GM23248 (cell line): ENCODE measurements at places on chromosomes 11 and 22. TPM values are rescaled to one million over a fixed set of nuclear protein-coding genes. Genes with fewer than 3 reads are reported as not detected.

FGF3 gene
- polyA plus RNA-seq = not detected in 2 replicates

GGT5 gene
- polyA plus RNA-seq = 5.0 and 5.1 TPM in 2 replicates

PHETA2 gene
- 29.9 and 33.4 TPM in 2 replicates for polyA plus RNA-seq

OR56A1 gene
- not detected in 2 replicates for polyA plus RNA-seq

TIGD3 gene
- not detected in 2 replicates for polyA plus RNA-seq

KRTAP5-1 gene
- polyA plus RNA-seq = not detected in 2 replicates

HPX gene
- 0.43 and 0.46 TPM in 2 replicates for polyA plus RNA-seq

GLYATL2 gene
- polyA plus RNA-seq = 0.29 and 0.80 TPM in 2 replicates

ALKBH3 gene
- polyA plus RNA-seq = 29.3 and 31.2 TPM in 2 replicates

DDX25 gene
- polyA plus RNA-seq = not detected in 2 replicates

OR52B4 gene
- not detected in 2 replicates for polyA plus RNA-seq

CCDC188 gene
- 1.2 TPM in 2 replicates for polyA plus RNA-seq

C11orf21 gene
- polyA plus RNA-seq = not detected in 2 replicates
